ENCODE measurements at places on chromosomes 4 and X.

- no peak for DNase-seq
These were observed 56.9 kb downstream of the APLN start for GRCh38 chrX:129597905-129598304.

- DNase-seq = no peak
These were observed 321.3 kb downstream of the TMA16 start for GRCh38 chr4:163815776-163816175.

GRCh38 chrX:153468008-153468580 lies 2.3 kb downstream of the HAUS7 start:
- DNase-seq = peak; percentile 40

DNA sequence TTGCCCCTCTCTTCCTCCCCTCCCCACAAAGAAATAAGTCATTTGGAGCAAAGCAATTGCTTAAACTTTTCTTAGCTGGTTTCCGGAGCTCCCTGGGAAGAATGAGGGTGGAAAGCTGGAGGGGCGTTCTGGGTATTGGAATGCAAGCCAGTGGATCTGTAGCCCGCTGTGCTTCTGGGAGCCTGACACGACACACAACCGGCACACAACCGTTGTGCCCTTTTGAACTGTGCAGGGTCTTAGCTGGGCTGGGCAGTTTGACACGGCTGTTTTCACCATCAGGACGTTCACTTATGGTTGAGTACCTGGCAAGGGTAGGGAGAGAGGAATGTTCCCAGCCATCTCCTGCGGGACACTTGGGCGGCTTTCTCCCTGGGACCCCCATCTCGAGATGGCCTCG lies 38.3 kb downstream of the SHROOM2 start:
- no peak for DNase-seq

DNA sequence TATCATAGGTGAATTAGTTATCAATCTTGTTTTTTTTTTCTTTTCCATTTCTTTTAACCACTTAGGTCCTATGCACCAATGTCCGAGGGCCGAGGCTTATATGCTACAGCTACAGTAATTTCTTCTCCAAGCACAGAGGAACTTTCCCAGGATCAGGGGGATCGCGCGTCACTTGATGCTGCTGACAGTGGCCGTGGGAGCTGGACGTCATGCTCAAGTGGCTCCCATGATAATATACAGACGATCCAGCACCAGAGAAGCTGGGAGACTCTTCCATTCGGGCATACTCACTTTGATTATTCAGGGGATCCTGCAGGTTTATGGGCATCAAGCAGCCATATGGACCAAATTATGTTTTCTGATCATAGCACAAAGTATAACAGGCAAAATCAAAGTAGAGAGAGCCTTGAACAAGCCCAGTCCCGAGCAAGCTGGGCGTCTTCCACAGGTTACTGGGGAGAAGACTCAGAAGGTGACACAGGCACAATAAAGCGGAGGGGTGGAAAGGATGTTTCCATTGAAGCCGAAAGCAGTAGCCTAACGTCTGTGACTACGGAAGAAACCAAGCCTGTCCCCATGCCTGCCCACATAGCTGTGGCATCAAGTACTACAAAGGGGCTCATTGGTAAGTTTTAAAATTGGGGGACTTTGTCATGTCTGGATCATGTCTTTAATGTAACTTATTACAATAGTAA lies 250.7 kb downstream of the RAPGEF2 start:
- no peak for DNase-seq

DNA sequence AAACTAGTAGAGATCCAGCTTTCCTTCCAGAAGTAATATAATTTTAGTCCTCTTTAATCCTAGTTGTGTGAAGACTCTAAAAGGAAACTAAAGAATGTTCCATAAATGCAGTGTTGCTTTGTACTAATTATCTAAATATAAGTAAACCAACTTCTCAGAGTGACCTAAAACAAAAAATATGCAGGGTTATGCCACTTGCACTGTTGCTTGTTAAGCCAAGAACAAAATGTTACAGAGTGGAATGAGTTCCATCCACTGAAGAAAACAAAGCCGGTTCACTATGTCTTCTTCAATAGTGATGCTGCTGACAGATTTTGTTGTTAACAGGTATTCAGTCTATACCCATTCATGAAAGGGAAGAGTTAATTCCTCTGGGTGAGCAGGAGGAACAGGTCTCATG lies 252.0 kb upstream of the DIAPH2 start:
- no peak for DNase-seq

DNA sequence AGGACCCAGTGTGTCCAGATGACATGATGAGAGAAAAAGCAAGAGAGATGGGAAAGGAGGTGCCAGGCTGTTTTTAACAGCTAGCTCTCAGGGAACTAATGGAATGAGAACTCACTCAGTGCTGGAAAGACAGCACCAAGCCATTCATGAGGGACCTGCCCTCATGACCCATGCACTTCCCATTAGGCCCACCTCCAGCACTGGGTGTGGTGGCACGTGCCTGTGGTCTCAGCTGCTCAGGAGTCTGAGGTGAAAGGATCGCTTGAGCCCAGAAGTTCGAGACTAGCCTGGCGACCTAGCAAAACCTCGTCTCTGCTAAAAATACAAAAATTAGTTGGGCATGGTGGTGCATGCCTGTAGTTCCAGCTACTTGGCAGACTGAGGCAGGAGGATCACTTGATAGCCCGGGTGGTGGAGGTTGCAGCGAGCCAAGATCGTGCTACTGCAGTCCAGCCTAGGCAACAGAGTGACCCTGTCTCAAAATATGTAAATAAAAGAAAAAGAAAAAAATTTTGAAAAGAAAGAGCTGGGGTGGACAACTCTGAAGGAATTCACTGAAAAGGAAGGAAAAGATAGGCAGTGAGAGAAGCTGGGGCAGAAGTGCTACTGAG lies 50.9 kb downstream of the FAM193A start:
- DNase-seq = no peak

DNA sequence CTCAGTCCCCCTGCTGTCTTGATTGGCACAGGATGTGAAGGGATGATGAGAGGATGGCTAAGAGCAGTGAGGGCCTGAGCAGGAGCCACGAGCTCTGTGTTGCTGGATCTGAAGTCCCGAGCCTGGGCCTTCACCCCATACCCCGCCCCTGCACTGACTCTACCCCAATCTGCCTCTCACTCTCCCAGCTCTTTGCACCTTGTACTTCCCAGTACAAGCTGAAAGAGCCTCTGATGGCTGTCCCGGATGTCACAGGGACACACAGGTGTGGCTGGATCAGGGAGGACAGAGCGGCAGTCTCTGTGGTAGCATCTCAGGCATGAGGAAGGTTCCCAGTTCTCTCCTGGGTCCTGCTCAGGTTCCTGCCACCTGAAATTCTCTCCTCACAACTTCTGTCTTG lies 103.6 kb downstream of the CHIC2 start:
- DNase-seq = no peak

GRCh38 chr4:149279776-149280175 lies 535.9 kb downstream of the IQCM start:
- DNase-seq = no peak

DNA sequence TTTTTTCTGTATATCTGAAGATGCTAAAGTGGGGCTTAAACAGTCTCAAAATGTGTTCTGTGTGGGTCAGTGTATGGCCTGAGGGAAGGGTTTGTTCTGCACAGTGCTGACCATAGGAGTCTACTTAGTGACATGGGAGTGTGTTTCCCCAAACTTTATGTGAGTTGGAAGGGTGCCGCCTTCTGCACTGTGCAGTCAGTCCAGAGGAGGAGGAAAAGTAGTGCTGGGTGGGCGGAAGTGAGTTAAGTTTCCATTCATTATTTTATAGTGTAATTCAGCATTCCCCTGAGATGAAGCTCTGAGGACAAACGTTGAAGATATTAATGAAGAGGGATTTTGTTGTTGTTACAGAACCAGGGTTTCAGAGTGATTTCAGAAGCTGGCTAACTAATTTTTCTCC lies 2.9 kb downstream of the CHST7 start:
- DNase-seq = no peak

GRCh38 chr4:79083406-79084010 lies 144.3 kb upstream of the PAQR3 start:
- DNase-seq = no peak

DNA sequence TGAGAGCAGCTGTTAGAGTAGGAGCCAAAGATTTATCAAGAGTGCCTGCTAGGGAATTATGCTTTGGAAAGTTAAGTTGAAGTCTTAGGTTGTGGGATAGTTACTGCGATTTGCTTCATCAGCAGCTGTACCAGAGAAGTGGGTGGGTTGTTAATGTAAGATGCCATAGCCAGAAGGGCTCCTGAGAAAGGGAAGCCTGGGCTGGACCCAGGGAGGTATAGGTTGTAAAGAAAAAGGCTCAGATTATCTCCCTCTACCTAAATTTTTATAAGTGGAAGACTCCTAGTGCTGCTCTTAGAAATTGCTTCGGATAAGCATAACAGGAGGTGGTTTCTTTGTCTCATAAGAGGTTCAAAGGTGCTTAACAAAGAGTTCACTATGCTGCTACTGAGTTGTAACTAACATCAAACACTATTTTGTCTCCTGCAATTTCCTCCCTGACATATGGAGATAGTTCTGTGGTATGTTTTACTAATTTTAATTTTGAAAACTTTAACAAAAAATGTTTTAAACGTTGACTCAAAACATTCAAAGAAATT lies 356.9 kb downstream of the DTHD1 start:
- no peak for DNase-seq

- DNase-seq = no peak
These were observed 985.1 kb upstream of the SLIT2 start for GRCh38 chr4:19266566-19266965.

GRCh38 chr4:184168406-184169019 lies 49.2 kb downstream of the ENPP6 start:
- peak; percentile 30 for DNase-seq

- DNase-seq = peak; percentile 53
These were observed 11.0 kb upstream of the EIF4E start for GRCh38 chr4:98939892-98940298.

- DNase-seq = no peak
These were observed 1.8 kb downstream of the CCNQ start for GRCh38 chrX:153596981-153597750.

GRCh38 chr4:147543034-147543433 lies 62.1 kb downstream of the EDNRA start:
- no peak for DNase-seq

- DNase-seq = no peak
These were observed 20.2 kb upstream of the CTSO start for GRCh38 chr4:155973639-155974475.

DNA sequence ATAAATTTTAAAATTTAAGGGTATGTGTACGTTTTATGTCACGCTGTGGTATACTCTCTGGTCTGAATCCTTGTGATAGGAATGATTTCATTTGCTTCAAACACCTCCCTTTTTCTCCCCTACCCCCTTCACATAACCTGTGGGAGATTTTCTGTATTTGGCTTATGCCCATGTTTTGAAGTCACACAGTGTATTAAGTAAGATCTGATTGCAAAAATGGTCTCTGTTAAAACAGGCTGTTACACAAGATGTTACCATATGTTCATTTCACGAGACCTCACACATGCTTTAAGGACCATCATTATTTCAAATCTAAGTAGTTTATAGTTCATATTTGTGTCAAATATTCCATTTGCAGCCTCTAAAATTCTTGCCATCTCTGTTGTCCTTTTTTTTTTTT lies 63.5 kb downstream of the TMEM131L start:
- DNase-seq = peak; percentile 18

DNA sequence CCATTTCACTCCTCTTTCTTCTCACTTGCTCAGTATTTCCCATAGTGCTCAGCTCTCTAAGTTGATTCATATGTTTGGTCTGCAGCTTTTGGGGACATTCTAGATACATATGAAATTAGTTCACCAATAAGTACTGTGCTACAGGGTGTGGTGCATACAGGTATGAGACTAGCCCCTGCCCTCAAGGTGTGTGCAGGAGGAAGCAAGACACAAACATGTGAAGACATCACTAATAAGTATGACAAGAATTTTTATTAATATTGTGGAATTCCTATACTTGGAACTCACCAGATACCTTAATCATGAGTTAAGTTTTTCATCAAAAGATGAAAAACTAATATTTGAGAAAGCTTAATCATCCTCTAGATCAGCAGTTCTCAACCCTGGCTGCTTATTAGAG lies 505.2 kb downstream of the ZNF674 start:
- no peak for DNase-seq

- no peak for DNase-seq
These were observed 9.4 kb upstream of the ADD1 start for GRCh38 chr4:2834001-2834921.
